ENCODE measurements at places on chromosomes 7 and 10.

- no peak for DNase-seq
Measured at GRCh38 chr7:142855114-142855743, 353 bp downstream of the EPHB6 start.

- no peak for DNase-seq
Measured at GRCh38 chr7:138208864-138209263, 132.6 kb downstream of the AKR1D1 start.

DNA sequence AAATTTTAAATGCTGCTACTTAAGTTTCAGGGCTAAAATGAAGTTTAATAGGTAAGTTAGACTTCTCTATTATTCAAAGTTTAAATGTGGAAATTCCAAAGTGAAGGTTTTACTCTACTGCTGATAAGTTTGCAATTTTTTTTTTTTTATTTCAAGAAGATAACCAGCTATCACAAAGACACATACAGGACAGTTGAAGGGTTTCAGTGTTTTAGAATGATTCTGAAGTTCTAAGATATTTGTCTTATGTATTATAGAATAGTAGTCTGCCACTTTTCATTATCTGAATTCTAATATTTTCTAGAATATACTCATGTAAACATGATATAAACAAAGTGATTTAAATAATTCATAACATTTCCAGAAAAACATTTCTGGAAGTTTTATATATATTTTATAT, 7.0 kb upstream of the CD36 start:
- DNase-seq = no peak

DNA sequence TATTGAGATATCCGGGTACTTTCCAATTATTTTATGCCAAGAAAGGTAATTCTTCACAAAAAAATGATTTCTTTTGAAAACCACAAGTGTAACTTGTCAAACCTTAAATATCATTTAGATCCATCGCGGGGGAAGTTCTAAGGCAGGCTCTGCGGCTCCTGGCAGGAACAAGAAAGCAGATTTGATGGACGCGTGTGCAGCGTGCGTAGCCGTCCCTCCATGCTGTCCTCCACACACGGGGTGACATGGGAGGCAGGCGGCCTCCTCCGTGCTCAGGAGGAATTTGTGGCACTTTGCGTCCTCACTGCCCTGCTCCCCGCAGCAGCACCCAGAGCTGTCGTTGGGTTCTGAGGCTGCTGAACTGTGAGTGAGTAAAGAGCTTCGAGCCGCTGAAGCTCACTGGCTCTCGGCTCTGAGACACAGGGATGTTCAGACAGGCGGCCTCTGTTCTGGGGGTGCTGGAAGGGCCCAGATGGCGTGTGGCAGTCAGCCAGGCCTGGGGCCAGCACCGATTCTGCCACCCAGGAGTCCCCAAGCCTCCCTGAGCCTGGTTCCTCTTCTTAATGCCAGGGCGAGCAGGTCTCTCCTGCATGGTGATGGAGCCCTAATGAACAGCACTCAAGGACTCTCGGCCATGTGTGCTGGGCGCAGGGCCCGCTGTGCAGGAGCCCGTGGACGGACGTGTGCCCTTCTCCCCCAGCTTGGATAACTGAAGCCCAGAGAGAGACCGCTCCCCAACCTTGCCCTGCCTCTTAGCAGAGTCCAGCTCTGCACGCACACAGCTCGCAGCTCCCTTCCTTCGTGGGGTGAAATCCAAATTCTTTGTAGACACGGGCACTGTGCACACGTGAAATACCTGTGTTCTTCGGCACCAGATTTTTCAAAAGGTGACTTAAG, 185.4 kb upstream of the SHH start:
- no peak for DNase-seq

DNA sequence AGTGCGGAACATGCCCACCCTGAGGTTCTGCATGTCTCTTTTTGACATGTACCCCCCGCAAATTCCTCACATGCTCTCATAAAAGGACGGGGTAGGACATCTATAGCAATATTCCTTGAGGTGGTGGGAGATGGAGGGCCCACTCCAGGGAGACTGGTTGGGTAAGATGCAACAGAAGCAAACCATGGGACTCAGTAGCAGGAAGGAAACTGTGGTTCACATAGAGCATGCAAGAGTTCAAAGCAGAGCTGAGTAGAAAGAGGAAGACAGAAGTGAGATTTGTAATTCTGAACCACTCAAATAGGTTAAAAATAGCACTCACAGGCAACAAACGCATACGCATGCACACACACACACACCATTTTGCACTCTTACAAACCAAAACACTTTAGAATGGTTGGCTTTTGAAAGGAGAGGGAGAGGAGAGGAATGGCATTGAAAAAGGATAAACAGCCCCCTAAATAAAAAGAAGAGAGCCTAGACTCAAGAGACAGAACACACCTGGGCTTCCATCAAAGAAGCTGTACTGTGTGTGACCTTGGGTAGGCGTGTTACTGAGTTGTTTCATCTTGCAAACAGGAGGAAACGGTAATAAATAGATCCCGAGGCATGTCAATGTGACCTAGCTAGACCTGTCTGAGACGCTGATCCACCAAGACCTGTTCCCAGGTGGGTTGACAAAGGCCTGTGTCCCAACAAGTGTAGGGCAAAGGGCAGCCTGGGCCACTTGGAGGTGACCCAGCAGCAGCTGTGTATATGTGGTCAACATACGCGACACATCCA, 77.6 kb upstream of the LRRC4 start:
- no peak for DNase-seq

- DNase-seq = no peak
Measured at GRCh38 chr7:30971440-30971839, 7.7 kb downstream of the GHRHR start.

GRCh38 chr10:132972149-132972985, 30.0 kb upstream of the CFAP46 start:
- no peak for DNase-seq

- no peak for DNase-seq
Measured at GRCh38 chr10:963186-963585, 25.0 kb upstream of the GTPBP4 start.

DNA sequence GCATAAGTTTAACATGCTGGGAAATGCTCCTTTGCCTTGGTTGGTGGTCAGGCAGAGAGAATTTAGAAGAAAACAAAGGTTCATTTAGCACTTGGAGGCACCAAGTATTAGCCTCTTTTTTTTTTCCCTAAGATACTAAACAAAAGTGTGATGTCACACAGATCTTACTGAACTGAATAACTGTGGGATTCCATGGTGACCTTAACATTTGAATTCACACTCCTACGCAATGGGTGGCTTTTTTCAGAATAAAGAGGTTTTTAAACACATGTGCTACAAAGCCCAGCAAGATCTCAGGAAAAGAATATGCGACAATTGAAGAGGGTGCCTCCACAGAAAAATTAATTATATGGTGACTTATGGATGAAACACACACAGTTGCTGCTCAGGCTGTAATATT, 133.4 kb upstream of the ABCB5 start:
- DNase-seq = no peak

GRCh38 chr7:12655161-12655560, 32.3 kb upstream of the ARL4A start:
- DNase-seq = no peak

Measured in stimulated activated CD4-positive, alpha-beta T cell treated with anti-CD3 and anti-CD28 coated beads, TNF-alpha, amount 100 ng/mL, for 24 hours (primary cell).